Left hindlimb (tissue), 1 donor: ENCODE measurements at places on chromosomes 4 and X.

DNA sequence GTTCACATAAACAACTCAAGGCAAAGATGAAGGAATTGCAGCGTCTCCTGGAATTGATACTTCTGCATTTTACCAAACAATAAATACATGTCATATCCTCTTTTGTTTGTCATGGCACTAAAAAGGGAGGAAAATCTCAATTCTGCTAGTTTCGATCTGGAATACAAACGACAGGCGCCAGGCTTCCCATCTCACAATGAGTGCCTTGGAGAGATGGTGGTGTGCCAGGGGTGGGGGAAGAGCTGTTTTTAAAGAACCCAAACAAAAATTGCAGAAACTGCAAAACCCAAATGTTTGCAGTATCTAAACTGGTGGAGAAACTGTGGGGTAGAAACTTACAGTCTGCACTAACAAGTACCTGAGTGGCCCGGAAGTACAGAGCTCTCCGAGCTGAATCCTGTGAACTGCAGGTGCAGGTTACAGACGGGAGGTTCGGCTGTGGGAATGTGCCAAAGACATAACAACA lies 53.0 kb upstream of the KLF3 start:
- DNase-seq = no peak

DNA sequence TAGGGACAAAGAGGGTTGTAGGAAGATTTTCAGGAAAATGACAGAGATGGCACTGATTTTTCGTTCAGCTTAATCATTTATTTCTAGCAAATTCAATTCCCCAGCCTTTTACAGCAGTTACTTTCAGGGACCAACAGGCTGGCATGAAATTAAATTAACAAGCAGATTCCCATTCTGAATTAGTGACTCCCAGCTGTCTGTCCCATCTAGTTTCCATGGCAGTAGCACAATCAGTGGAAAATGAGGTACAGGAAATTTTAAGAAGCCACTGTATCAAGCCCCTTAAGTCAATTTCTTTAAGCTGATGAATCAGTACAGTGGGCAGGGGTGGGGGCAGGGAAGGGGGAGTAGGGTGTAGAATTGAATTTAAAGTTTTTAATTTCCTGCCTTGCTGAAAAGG lies 121.1 kb upstream of the TEX13C start:
- no peak for DNase-seq

DNA sequence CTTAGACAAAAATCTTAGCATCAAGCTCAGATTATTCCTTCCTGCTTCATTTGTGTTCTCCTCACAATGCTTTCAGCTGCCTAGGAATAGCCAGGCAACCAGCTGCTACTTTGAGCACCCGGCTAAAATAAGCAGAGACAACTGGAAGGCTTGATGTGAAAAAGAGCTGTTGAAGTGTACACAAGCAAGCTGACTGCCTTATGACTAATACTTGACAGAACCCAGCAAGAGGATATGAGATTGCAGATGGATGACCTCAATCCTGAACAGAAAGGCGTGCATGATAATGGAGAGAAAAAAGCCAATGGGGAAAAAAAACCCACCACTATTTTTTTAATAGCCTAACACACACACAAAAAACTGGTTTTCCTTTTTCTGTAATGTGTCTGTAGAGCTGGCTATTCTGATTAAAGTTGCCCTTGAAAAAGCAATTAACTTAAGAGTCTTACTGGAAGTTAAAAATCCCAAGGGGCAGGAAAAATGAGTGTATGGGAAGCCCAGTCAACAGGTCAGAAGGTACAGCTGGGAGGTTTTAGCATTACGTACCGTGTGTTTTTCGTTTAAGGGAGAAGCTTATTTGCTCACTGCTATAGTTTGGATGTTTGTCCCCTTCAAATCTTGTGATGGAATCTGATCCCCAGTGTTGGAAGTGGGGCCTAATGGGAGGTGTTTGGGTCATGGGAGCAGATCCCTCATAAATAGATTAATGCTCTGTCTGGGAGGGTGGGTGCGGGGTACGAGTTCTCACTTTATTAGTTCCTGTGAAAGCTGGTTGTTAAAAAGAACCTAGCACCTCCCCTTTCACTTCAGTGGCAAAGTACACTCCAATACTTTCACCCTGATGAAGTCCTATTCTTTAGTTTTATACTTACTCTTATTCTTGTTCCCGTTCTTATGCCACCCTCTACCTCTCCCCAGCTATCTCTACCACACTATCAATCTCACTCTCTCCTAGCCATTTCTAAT lies 37.1 kb upstream of the HERC6 start:
- no peak for DNase-seq

- no peak for DNase-seq
Measured at GRCh38 chr4:75895744-75896314, 6.4 kb downstream of the PPEF2 start.

- DNase-seq = no peak
Measured at GRCh38 chr4:121192480-121192879, 28.4 kb upstream of the TNIP3 start.

GRCh38 chr4:63589796-63590195 lies 819.5 kb downstream of the TECRL start:
- DNase-seq = no peak

- no peak for DNase-seq
Measured at GRCh38 chr4:42271096-42271495, 118.6 kb upstream of the BEND4 start.

GRCh38 chr4:170425521-170426143 lies 335.9 kb upstream of the AADAT start:
- no peak for DNase-seq
